ENCODE measurements at places on chromosomes 7 and 10. TPM values are rescaled to one million over a fixed set of nuclear protein-coding genes. Genes with fewer than 3 reads are reported as not detected.
A peak's percentile ranks its signal among the peaks of the same experiment; 100 is the strongest.

GRCh38 chr7:148503900-148504487, 86.6 kb upstream of the C7orf33 start:
- no peak for DNase-seq

DNA sequence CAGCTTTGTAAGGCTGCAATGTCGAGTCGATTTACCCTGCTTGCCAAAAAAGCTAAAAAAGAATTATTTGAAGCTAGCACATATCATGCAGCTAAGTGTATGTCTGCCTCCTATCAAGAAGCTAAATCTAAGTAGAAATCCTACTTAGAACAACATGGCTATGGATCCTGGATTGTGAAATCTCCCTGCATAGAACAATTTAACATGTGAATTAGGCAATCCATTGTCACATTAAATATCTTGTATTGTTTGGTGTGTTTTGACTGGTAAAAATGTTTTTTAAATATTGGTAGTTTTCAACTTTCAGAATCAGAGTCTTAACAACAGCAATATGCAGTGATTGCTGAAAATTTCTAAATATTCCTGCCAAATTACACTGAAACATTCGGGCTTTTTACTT, 73.3 kb downstream of the SKIDA1 start:
- no peak for DNase-seq

DNA sequence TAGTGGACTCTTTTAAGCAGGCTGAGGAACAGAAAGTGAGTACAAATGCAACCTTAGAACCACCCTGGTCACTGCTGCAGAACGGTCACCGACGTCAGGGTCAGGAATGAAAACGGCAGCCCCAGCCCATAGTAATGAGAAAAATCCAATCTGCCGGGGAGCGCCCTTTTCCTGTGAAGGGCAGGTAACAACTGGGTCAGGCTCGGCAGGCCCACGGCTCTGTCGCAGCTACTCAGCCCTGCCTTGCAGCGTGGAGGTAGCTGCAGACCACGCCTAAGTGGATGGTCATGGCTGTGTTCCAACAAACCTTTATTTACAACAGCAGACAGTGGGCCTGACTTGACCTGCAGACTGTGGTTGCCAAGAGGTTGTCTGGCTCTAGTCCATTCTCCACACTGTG, 563.2 kb downstream of the DNAJB6 start:
- DNase-seq: no peak

GRCh38 chr7:38481401-38481800, 149.8 kb downstream of the AMPH start:
- no peak for DNase-seq

GRCh38 chr10:4254101-4254994, 469.3 kb upstream of the KLF6 start:
- no peak for DNase-seq

DNA sequence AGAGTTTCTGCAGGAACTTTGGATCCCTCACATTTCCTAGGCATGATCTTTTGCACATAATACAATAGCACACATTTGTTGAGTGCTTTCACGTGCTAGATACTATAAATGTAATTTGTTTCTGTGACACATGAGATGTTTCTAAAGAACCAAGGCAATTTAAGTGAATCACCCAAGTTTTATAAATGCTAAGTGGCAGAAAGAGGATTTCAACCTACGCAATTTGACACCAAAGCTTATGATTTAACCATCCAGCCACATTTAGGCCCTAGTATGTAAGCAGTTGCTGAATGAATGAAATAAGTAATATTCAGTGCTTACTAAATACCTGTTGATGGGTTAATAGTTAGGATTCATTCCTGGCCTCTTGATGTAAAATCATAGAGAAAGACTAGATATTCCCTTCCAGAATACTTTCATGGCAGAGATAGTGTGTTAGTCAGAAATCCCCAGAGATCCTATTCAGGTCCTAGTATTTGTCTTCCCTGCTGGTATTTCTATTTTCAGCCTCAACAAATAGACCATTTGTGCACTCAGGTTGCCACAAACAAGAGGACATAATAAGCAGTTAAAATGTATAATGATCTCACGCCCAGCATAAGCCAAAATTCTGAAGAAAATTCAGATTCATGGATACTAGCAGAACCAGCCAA, 572.6 kb downstream of the IPMK start:
- no peak for DNase-seq

- no peak for DNase-seq
These were observed 200.0 kb downstream of the POLR1F start for GRCh38 chr7:19508821-19509220.

DNA sequence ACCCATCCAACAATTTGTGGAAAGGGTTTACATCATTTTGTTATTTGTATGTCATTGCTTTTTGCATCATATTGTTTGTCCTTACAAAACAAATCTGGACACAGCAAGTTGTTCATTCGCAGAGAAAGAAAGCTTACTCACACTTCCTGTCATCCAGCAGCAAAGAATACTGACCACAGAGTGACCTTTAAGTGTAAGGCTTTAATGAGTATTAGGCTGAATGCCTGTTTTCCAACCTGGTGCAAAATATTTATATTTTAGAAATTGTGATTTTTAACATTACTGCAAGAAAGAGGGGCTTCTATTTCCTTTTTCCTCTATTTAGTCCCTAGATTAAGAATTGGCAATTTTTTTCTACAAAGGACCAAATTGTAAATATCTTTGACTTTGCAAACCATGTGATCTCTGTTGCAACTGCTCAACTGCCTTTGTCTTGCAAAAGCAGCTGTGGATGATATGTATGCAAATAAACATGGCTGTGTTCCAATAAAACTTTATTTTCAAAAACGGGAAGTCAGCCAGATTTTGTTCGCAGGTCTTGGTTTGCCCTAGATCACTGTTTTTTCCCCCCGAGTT, 27.8 kb upstream of the ITGB1 start:
- DNase-seq: no peak

GRCh38 chr7:79320741-79321473, 132.6 kb downstream of the MAGI2 start:
- DNase-seq: no peak

DNA sequence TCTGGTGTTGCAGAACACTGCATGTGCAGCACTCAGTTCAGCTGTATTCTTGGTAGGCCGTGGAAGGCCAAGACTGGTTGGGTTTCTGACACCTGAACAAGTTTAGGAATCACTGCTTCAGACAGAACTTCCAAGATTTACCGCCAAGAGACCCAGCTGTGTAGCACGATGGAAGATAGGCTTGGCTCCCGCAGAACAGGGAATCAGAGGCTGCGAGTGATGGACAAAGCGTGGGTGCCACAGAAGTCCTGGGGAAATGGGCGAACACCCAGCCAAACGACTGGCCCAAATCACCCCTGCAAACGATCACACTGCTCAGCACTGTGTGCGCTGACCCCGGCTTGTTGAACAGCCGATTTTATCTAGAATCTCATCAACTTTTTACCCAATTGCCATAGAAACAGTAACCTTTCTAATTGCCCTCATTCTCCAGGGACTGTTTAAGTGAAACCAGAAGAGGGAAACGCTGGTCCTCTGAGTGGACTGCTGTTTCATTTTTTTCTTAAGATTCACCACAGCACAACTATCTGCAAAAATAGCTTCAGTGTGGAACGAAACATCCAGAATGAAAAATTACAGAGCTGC, 17.9 kb downstream of the ZFAND2A start:
- DNase-seq: no peak

DNA sequence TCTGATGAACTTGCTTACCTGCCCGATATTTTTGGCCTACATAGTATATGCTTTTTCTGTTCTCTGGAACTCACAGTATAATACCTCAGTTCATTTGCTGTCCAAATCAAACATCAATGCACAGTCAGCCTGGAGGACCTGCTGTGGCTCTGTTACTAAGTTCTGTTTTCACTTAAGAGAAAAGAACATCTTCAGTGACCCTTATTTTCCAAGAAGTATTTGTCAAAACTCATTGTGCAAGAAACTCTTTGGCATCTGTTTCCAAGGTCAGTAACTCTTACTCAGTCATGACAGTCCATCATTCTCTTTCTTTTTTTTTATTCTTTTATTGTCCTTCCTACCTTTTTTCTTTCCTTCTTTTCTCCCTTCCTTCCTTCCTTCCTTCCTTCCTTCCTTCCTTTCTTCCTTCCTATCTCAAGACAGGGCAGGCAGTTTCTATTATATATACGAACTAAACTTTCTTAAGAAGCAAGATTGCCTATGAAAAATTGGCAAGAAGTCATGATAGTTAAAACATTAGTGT, 37.8 kb upstream of the SEM1 start:
- DNase-seq: no peak

DNA sequence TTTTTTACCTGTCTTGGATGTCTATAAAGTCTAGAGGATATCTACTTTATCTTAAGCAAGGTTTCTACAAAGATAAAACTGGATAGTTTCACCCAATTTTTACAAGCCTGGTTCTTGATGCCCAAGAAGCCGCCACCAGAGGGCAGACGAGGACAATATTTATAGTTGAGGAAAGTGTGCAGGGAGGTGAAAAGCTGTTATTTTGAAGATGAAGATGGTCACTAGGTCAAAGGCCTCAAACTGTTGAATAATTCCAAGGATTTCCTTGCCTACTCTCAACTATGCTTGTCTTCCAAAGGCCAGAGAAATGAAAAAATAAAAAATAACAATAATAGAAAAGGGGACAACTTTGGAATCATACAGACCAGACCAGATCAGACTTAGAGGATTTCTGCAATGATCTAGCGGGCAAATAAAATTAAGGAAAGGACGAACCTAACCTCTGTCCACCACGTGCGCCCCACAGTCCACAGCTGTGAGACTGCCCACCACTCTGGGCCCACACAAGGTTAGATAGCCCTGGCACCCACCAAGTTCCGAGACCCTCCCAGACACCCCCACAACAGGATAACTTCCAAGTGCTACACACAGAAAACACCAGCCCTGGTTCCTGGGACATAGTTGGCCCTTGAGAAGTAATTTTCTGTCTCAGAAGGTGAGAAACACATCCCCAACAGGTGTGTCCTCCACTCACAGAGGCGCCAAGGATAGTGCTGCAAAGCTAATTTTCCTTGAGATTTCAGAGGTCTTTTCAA, 2.8 kb downstream of the PKD1L1 start:
- DNase-seq: peak; percentile 42

DNA sequence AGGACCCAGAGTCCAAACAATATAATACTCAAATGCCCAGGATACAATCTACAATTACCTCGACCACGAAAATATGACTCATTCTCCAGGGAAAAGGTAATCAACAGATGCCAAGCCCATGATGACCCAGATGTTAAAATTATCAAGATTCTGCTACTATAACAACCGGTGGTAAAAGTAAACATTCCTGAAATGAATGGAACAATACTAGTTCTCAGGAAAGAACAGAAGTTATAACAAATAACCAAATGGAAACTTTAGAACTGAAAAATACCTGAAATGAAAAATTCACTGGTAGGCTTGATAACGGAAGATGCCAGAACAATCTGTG, 34.1 kb upstream of the GUSB start:
- no peak for DNase-seq

- no peak for DNase-seq
These were observed 191.7 kb upstream of the SLC26A5 start for GRCh38 chr7:103637726-103638125.

- DNase-seq: no peak
These were observed 368.5 kb upstream of the HPS1 start for GRCh38 chr10:98815039-98815885.

DNA sequence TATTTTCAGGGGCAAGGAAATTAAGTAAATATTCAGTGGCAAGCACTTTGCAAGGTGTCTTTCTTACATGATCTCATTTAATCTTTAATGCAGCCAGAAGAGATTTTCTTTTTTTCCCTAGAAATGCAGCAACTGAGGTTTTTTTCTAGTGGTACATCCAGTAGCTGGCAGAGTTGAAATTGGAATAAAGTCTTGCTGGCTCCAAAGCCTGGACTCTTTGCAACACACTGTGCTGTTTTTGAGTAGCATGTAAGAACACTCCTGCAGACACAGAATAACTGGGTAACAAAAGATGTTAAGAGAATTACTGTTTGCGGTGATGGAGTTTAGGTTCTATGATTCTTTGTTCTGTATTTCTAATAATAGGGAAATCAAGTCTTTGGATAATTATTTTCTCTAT, 123.6 kb downstream of the PON1 start:
- no peak for DNase-seq

- no peak for DNase-seq
These were observed 73.9 kb downstream of the AMZ1 start for GRCh38 chr7:2761801-2762497.

Gene ZP3
- total RNA-seq: not detected

Gene OR2A12
- not detected for total RNA-seq

Gene RBM33
- total RNA-seq: 30.0 TPM

Gene PTF1A
- total RNA-seq: not detected

Gene GRID2IP
- not detected for total RNA-seq

Gene PRKG1
- total RNA-seq: 10.4 TPM

Gene SGMS1
- 17.6 TPM for total RNA-seq

Gene TMEM176A
- total RNA-seq: 12.9 TPM

Gene ARL4A
- total RNA-seq: 20.4 TPM

Gene C10orf71
- total RNA-seq: 93.6 TPM

Gene H2BK1
- total RNA-seq: not detected

Gene DNA2
- 2.1 TPM for total RNA-seq

Gene SLC39A12
- total RNA-seq: not detected

Gene TFPI2
- 1.3 TPM for total RNA-seq

Gene GDF2
- total RNA-seq: not detected

Gene GPR146
- total RNA-seq: 25.2 TPM

All from gastrocnemius medialis (tissue), 4 donors.